Amniotic epithelial cell (primary cell): ENCODE measurements at places on chromosomes 7 and 10.

DNA sequence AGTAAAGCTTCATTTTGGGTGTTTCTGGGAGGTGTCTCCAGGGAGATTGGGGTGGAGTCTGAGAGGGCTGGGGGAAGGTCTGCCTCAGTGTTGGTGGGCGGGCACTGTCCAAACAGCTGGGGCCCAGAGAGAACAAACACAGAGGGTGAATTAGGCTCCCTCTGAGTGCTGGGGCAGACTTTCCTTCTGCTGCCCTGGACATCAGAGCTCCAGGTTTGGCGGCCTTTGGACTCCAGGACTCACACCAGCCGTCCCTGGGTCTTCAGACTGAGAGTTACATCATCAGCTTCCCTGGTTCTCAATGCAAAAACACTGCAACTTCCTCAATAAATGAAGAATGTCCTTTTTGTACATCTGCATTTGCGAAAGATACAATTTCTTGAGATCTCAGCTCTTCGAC, 427.4 kb downstream of the PTPRN2 start:
- no peak for DNase-seq

- DNase-seq: no peak
Measured at GRCh38 chr7:141562972-141563371, 11.8 kb downstream of the AGK start.

- DNase-seq: peak; percentile 14
Measured at GRCh38 chr7:78703391-78703790, 750.1 kb downstream of the MAGI2 start.

DNA sequence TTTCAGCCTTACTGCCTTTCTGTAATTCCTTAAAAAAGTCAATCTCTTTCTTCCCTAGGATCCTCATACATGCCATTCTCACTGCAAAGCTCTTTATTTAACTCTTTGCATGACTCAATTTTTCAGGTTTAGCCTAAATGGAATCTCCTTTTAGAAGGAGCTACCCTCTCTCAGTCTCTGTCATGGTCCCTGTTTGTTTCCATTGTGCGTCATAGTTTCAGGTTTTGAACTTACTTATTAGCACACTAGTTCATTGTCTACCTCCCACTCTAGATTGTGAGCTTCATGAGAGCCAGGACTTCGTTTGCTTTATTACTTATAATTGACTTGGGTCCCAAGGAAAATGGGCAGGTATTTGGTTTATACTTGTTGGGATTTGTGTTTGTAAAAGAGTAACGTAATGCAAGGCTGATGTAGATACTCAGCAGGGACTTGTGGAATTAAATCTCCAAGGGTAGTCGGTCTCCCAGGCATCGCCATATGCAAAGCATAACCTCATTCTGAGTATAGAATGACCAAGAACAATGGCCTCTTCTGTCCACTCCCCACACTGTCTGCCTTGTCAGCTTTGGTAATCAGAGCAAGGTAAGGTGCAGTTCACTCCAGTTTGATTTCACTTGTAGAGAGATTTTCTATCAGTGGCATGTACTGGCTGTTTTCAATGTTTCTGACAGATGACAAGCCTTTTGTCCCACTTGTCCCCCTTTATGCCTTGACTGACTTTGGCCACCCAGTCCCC, 252.0 kb downstream of the SORCS3 start:
- no peak for DNase-seq

DNA sequence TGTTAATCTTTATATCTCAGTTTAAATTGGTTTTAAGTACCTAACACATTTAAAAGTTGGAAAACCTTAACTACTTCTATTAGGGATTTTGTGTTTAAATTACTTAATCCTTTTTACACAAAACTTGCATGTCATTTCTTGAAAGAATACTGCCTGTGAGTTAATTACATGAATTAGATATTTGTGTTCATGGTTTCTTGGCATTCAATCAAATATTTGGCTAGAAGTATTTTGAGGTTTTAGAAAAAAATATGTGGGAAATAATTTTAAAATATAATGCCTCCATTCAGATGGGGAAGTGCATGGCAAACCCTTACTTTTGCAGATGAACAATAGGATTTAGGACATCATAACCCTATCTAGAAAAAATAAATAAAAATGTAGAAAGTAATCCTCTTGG, 186.5 kb upstream of the SEMA3E start:
- DNase-seq: peak; percentile 8

DNA sequence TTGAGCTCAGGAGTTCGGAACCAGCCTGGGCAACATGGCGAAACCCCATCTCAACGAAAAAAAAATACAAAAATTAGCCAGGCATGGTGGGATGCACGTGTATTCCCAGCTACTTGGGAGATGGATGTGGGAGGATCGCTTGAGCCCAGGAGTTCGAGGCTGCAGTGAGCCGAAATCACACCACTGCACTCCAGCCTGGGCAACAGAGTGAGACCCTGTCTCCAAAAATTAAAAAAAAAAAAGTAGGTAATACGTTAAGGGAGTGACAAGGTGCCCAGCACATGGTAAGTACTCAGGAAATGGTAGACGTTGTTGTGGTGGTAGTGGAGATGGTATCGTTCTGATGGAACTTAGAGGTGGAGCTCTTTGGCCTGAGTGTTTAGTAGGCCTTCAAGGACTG, 41.0 kb upstream of the XPNPEP1 start:
- DNase-seq: no peak

GRCh38 chr7:19051767-19052375, 65.6 kb downstream of the TWIST1 start:
- DNase-seq: peak; percentile 44

- DNase-seq: peak; percentile 5
Measured at GRCh38 chr10:83274088-83274487, 865.2 kb upstream of the GHITM start.

- DNase-seq: peak; percentile 98
Measured at GRCh38 chr7:46485481-46486065, 564.5 kb upstream of the IGFBP3 start.

- no peak for DNase-seq
Measured at GRCh38 chr10:107880185-107880584, 715.7 kb upstream of the SORCS1 start.

GRCh38 chr7:142334236-142334635, 76.4 kb upstream of the PRSS58 start:
- no peak for DNase-seq

GRCh38 chr7:81973117-81973516, 203.3 kb upstream of the HGF start:
- no peak for DNase-seq

DNA sequence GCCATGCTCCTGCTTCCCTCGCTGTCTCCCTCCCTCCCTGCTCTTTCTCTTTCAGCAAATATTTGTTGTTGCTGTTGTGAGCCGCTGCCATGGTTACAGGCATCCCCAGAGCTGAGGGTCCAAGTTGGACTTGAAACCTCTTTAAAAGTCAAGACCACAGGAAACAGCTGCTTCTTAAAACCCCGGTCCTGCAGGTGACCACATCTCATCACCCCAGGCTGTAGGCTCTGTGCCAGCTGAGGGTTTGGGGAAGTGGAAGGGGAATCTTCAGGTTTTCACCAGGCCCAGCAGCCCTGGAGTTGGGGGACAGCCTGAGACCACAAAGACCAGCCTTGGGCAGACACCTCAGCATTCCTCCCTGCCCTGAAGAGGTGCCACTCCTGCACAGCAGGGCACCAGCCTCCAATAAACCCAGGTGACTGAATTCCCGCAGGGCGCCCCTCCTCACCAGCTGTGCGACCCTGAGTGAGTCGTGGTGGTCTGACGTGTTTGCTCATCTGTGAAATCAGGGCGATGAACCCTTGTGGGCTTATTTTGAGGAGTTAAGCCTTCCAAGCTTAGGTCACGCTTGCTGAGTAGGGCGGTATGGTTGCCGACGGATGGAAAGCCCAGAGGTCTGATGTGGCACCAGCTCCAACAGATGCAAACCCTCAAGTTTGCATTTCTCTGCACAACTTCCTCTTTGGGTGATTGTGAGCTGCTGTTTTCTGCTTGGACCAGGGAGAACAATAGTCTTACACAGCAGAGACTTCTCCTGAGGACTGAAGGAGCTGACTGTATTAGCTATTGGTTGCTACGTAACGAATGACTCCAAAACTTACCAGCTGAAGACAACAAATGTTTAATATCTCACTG, 24.8 kb downstream of the NPTX2 start:
- no peak for DNase-seq

- no peak for DNase-seq
Measured at GRCh38 chr10:75103881-75104686, 7.4 kb upstream of the SAMD8 start.

GRCh38 chr10:48384699-48384982, 78.2 kb downstream of the MAPK8 start:
- no peak for DNase-seq

- no peak for DNase-seq
Measured at GRCh38 chr7:22578007-22578733, 78.2 kb upstream of the STEAP1B start.

- no peak for DNase-seq
Measured at GRCh38 chr10:84160663-84161362, 12.8 kb upstream of the GPR15LG start.

DNA sequence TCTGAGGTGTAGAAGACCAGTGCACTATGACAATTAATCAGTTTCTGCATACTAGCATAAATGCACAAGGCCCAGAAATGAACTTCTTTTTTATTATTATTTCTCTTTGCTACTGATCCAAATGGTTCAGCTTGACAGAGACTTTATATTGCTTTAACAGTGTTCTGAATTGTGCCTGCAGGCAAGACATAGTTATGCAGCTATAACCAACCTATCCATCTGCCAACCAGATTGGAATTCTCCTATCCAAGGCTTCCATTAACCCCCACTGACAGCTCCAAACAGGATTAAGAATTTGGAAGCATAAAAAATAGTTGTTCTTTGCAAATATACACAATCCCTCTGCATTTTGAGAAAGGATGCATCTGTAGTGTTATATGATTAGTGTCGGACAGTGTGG, 98.2 kb downstream of the BTRC start:
- DNase-seq: no peak
